ENCODE measurements at places on chromosomes 5 and 9.

DNA sequence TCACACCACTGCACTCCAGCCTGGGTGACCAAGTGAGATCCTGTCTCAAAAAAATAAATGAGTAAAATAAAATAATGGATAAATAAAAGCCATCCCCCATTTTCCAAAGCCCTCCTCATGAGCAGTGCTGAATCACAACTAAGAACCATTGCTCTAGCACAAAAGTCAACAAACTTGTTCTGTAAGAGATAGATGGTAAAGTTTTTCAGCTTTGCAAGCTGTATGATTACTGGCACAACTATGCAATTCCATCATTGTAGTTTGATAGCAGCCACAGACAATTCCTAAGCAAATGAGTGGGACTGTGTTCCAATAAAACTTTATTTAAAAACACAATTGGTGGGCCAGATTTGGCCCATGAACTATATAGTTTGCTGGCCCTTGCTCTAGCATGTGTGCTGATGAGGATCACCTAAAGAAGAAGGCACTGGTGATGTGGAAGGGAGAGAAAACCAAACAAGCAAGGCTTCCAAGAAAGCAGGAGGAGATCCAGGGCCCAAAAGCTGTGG, 64.6 kb downstream of the NEURL1B start:
- no peak for DNase-seq

DNA sequence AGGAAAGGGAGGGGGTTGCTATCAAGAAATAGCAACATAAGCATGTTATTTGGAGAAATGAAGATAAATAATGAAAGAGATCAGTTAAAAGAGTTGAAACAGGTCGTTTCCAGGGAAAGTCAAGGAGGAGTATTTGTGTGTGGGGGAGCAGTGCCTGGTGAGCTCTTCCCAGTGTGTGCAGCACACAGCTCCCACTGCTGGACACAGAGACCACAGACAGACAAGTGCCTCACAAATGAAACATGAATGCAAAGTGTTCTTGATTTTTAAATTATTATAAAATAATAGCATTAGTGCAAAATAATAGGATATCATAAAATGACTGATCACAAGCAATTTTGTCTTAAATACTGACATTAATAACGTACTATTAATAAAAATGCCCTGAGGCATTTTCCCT, 40.8 kb downstream of the LIFR start:
- DNase-seq = no peak

- no peak for DNase-seq
Observed at GRCh38 chr5:72605632-72606031, 98.4 kb upstream of the ZNF366 start.

- no peak for DNase-seq
Observed at GRCh38 chr9:113690055-113690740, 185.9 kb upstream of the ZNF618 start.

DNA sequence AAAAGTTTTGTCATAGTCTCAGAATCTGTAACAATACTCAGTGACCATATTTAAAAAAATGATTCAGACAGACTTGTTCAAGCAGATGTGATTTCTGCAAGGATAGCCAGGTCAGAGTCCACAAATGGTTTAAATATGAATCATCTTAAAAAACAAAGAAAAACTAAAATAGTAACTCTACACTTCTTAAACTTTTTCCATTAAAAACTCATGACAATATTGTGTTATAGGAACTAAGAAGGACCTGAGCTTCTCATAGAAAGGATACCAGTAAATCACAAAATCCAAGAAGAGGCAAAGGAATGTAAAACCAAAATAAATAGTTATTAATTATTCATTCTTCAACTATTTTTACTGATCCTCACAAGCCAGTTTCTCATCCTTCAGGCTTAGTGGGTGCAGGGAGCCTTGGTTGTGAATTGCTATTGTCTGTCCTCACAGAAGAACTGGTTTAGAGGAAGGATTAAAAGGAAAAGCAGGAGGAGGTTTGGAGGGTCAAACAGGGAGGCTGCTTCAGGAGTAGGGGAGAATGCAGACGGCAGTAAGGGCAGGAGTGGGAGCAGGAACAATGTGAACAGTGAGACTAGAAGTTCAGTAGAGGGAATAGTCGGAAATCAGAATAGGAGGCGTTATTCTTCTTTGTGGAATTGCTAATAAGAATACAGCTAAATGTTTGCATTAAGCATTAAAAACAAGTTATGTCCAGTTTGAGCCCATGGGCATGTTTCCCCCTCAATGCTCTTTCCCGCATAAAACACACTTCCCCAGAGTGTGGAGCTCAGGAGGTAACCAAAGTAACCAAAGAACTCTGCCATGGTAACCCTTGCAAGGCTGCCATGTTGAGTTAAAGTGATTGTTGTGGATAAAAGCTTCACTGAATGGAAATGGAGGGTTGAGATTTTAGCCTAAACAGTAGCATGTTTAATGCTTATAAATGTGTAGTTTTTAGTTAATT, 110.7 kb downstream of the CCDC192 start:
- no peak for DNase-seq

DNA sequence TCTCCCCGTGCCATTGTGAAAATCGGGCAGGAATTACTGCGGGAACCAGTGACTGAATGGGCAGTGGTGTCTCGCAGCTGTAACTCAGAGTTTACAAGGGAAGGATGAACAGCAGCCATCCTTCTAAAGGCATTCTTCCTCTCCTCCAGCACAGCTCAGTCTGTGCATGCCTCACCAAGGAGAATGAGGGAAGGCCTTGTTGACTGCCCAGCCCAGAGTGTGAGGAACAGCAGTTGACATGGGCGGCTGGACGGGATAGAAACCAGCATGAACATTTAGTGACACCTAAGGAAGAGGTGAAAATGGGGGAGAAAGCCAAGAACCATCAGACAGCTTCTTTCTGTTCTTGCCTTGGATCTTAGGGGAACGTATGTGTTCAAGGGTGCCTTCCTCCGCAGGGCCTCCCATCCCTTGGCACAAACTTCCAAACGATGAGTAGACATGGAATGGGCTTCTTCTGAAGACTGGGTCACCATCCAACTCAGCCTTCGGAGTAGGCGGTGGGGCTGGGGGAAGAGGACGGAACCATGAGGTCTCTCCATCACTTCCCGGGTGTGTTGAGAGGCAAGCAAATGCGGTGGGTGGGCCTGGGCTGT, 887 bp upstream of the PDE8B start:
- no peak for DNase-seq

DNA sequence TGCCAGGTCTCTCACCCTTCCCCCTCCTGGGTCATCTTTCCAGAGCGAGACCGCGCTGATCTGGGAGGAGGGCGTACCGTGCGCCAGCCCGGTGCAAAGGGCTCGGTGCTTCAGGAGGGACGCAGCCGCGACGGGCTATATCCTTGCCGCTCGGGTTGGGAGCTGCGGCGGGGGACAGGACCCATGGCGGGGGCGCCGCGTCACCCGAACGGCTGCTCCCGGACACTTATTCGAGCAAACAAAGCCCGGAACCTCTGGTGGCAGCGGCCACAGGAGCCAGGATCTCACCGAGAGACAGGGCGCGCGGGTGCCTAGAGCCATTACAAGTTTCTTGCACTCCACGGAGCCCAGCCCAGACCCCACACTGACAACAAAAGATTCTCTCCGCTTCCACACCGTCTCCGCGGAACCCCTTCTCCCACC, 1.3 kb downstream of the SEMA6A start:
- DNase-seq = no peak

- DNase-seq = no peak
Observed at GRCh38 chr5:60340326-60340725, 359.6 kb downstream of the DEPDC1B start.

GRCh38 chr5:136149891-136150290, 17.2 kb downstream of the SMAD5 start:
- DNase-seq = no peak

DNA sequence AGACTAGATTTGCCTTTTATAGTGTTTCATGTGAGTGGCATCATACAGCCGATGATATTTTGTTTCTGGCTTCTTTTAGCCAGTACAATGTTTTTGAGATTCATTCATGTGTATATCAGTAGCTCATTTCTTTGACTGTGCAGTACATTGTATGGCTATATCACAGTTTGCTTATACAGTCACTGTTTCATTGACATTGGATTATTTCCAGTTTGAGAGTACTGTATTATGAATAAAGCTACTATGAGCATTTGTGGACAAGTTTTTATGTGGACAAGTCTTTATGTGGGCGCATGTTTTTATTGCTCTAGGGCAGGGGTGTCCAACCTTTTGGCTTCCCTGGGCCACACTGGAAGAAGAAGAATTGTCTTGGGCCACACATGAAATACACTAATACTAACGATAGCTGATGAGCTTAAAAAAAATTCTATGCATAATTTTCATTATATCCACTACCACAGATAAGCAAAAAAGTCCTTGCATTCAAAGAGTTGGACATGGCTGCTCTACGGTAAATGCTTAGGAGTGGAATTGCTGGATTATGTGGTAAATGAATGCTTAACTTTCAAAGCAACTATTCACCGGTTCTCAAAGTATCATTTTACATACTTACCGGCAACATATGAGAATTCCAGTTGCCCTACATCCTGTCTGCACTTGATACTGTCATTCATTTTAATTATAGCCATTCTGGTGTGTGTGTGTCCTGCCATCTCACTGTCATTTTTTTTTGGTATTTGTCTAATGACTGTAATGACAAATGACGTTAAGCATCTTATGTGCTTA, 177.8 kb downstream of the RGS3 start:
- no peak for DNase-seq

- DNase-seq = no peak
Observed at GRCh38 chr5:142017832-142018427, 5.1 kb upstream of the GNPDA1 start.

DNA sequence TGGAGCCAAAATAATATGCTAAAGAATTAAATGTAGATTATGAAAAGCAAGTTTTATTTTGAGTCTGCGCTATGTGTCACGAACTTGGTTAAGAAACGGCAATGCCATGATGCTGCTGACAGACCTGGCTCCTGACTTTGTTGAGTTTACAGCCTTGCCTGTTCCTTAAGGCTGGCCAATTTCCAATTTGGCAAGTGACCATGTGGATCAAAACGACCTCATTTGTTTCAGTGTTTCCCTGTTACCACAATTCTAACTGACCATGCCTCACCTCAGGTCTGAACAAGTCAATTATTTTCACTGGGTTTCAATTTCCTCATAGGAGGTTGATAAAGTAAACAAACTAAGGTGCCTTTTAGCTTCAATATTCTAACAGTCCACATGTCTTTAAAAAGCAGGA, 461.4 kb downstream of the ZNF608 start:
- DNase-seq = no peak

DNA sequence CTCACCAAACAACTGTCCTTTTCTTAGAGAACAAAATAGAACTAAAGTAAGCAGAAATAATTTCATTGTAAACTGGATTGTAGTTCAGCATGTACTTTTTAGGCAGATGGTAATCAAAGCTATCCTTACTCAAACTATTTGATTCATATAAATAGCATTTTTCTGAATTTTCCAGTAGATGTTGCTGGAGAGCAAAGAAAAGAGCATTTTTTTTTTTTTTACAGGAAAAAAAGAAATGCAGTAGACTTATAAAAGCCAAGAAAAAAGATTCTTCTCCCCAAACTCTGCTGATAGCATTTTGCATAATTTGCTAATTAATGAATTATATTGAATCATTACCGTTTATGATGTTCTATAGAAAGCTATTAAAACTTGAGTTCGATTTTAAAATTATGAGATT, 715.3 kb upstream of the WWC1 start:
- DNase-seq = no peak

DNA sequence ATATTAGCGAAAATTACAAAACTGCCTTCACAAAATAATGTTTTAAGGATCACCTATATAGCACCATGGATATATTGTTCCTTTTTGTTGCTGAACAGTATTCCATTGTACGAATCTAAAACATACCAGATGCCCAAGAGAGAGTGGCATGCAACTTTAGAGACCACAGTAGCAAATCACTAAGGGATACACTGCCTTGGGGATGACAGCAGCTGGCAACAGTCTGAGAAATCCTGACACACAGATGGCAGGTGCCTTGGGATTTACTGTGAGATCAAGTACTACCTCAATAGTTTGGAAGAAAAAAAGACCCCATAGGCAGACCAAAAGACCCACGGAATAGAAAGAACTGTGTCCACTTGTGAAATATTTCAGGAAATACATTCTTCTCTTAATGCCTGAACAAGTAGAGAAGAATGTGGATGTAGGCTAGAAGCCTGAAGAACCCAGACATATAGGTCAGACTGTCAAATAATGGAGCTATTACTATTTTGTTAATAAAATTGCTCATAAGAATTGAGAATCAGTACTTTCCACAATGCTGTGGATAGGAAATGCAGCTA, 53.4 kb downstream of the PLPP1 start:
- no peak for DNase-seq

- DNase-seq = no peak
Observed at GRCh38 chr5:127112347-127112864, 39.1 kb upstream of the C5orf63 start.

- no peak for DNase-seq
Observed at GRCh38 chr5:53426878-53427277, 53.6 kb upstream of the FST start.

GRCh38 chr5:173537228-173537627, 79.2 kb downstream of the BOD1 start:
- DNase-seq = no peak

- no peak for DNase-seq
Observed at GRCh38 chr9:1929134-1929533, 86.0 kb upstream of the SMARCA2 start.

GRCh38 chr9:83981126-83981871, 694 bp downstream of the RMI1 start:
- DNase-seq = no peak

DNA sequence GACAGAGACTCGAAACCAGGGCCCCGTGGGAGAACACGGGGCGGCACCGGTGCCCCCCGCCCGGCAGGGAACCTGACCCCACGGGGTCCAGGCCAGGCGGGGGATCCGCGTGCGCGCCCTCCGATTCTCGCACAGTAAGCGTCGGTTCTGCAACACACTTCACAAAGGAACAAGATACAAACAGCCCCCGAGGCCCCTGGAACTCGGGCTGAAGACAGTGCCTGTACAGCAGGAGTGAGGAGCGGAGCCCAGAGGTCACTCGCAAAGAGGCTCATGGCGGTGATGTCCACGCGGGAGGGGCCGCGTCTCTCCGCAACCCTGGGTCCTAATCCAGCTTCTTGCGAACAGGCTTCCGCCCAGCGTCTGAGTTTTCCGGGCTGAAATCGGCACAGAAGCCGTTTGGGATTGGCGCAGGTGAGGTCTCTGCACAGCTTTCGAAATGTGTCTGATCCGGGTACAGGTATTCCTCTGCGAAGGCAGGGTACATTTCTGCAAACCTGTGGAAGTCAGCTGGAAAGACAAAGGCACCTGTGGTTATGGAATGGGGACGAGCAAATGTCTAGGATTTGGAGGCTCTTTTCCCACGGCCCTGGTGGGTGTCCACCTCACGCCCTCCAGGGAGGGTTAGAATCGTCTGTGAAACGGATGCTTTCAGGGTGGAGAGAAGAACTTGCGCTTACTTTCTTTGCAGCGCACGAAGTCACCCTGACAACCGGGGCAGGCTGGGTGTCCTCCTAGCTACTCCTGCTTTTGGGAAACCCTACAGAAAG, 18.3 kb upstream of the SLC6A3 start:
- DNase-seq = no peak

All from activated CD8-positive, alpha-beta memory T cell treated with anti-CD3 and anti-CD28 coated beads for 1 hour (primary cell).